ENCODE measurements at places on chromosomes 4 and X. TPM values are rescaled to one million over a fixed set of nuclear protein-coding genes. Genes with fewer than 3 reads are reported as not detected.

The CMC4 gene
- 6.3 TPM for total RNA-seq

The XAGE3 gene
- total RNA-seq, result not detected

The PLA2G12A gene
- 9.7 TPM for total RNA-seq

The ERAS gene
- not detected for total RNA-seq

The UGT8 gene
- total RNA-seq, result not detected

The TCEAL7 gene
- total RNA-seq, result not detected

The CITED1 gene
- 1.4 TPM for total RNA-seq

The GPR173 gene
- total RNA-seq, result not detected
